MM.1S (cell line): ENCODE measurements at places on chromosomes 16 and 17.
A peak's percentile ranks its signal among the peaks of the same experiment; 100 is the strongest.

- peak; percentile 23 for DNase-seq
Observed at GRCh38 chr17:5583426-5584382, 605 bp downstream of the NLRP1 start.

DNA sequence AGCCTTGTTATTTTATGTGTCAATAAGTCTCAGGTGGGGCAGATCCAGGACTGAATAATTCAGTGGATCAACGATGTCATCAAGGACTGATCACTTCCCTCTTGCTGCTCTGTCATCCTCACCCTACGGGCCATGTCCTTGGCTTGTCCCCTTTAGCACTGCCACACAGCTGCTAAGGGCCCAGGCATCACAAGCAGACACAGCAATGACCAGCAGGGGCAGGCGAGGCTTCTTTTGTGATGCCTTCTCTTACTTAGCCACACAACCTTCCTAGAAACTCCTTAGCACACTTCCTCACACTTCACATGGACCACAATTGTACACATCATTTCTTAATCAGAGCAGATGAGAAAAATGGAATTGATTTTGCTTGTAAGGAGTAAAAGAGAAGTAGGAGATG, 356.3 kb upstream of the SOX9 start:
- DNase-seq = no peak

DNA sequence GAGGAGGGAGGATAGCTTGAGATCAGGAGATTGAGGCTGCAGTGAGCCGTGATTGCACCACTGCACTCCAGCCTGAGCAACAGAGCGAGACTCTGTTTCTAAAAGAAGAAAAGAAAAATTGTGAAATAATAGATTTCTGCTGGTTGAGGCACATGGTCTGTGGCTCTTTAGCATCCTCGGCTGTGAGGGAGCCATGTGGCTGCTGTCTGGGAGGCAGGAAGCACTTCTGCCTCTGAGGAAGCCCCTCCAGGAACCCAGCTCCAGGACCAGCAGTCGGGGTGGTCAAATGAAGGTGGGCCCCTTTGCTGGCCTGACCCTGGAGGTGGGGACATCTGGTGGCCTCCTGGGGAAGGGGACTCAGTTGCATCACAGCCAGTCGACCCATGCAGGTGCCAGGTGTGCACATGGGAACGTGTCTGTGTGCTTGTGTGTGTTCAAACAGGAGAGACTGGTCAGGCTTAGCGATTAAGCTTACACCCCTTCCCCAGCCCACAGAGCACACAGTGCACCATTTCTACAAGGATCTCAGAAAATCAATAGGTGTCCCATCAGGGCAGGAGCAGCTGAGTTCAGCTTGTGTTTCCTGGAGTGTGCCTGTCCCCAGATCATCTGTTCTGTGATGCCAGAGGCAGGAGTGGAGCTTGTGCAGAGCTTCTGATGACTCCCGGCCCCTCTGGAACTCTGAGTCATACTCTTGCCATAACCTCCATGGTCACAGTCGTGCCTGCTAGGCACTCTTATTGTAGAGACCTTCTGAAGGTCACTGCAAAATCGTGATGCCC, 24.3 kb upstream of the MGAT5B start:
- no peak for DNase-seq

DNA sequence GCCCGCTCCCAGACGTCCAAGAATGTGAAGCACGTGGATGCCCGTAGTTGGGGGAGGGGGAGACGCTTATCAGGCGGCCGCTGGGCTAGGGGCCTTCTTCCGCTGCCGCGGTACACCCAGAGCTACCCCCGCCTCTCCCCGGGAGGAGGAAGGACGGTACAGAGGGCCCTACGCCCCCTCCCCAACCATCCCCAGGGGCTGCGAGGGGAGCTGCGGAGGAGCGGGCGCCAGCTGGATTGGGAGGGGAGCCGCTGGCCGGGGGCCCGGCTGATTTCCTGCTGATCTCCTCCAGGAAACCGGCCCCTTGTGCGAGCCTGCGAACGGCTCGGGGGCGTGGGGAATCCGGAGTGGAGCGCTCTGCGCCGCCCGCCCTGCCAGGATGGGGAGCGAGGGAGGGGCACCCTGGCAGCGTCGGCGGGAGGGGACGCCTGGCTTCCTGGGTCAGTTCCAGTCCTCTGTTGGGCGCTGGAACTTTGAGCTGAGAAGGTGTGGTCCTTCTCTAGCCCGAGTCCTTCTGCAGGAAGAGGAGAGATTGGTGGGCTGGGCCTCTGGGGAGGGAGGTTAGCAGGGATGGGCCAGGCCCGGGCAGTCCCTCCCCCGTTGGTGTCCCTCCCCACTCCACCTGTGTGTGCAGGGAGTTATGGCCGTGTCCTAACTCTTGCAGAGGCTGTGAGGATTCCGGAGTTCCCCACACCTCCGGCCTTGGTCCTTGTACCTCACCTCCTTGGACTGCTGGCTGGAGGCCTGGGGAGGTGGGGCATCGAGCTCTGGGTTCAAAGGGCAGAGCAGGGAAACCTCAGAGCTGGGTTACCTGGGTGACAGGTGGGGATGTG, 19.2 kb downstream of the GJD3 start:
- no peak for DNase-seq

DNA sequence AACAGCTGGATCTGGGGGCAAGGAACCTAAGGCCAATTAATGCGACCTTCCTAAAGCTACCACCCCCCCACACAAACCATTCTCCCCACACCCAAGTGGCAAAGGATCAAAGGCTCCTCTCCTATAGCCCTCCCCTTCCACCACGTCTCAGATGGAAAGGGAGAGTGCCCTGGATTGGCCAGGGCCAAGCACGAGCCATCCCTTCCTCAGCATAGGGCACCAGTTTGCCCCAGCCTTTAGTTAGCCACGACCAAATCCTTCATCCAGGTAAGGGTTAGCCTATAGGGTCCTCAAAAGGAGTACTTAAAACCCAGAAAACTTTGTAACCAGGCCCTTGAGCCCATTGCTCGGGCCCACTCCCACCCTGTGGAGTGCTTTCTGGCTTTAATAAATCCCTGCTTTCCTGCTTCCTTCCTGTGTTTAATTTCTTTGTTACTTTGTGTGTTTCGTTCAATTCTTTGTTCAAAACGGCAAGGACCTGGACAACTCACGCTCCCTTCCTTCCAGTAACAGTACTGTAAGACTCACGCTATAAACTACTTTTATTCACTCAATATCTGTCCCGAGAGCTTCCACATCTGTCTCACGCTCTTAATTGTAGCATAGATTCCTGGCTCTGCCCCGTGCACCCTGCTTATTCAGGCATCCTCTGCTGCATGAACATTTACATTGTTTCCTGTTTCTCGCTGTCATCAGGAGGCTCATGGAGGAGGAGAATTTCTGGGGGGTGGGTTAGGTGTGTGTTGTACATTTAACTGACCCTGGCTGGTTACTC, 62.3 kb downstream of the TNFRSF13B start:
- no peak for DNase-seq

DNA sequence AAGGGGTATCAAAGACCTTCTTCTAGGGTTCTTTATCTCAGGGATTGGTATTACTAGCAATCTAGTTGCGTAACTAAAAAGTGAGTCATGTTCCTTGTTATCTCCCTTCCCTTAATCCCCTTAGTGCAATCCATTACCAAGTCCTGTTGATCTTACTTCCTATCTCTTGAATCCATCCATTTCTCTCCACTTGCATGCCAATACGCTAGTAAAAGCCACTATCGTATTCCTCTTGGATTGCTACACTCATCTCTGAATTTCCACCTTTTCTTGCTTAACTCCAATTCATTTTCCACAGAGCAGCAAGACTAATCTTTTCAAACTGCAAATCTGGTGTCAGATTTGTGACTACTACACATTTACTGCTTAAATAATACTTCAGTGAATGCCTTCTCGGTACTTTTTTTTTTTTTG, 1.8 kb upstream of the ADAT1 start:
- DNase-seq = no peak

DNA sequence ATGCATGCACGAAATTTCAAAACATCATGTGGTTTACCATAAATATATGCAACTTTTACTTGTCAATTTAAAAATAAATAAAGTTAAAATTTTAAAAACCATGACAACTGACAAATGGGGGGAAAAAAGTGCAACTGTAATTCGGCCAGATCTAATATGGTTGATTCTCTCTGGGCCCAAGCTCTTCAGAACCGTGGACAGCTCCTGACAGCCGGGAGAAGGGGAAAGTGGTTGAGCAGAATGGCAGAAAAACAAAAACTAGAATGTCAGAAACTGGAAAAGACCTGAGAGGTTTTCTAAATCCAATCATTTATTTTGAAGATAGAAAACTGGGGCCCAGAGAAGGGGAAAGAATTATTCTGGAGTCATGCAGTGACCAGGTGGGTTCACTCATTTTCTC, 126.6 kb downstream of the TMEM132E start:
- peak; percentile 37 for DNase-seq

- DNase-seq = no peak
Observed at GRCh38 chr16:83345846-83346640, 461.7 kb upstream of the HSBP1 start.

- DNase-seq = no peak
Observed at GRCh38 chr16:63617047-63617989, 1504.5 kb downstream of the CDH11 start.

- DNase-seq = no peak
Observed at GRCh38 chr17:4009186-4009785, 45.0 kb upstream of the ATP2A3 start.

GRCh38 chr16:1991948-1992703, 2.4 kb downstream of the SYNGR3 start:
- peak; percentile 94 for DNase-seq

- DNase-seq = peak; percentile 43
Observed at GRCh38 chr17:50925296-50925891, 59.2 kb upstream of the TOB1 start.

DNA sequence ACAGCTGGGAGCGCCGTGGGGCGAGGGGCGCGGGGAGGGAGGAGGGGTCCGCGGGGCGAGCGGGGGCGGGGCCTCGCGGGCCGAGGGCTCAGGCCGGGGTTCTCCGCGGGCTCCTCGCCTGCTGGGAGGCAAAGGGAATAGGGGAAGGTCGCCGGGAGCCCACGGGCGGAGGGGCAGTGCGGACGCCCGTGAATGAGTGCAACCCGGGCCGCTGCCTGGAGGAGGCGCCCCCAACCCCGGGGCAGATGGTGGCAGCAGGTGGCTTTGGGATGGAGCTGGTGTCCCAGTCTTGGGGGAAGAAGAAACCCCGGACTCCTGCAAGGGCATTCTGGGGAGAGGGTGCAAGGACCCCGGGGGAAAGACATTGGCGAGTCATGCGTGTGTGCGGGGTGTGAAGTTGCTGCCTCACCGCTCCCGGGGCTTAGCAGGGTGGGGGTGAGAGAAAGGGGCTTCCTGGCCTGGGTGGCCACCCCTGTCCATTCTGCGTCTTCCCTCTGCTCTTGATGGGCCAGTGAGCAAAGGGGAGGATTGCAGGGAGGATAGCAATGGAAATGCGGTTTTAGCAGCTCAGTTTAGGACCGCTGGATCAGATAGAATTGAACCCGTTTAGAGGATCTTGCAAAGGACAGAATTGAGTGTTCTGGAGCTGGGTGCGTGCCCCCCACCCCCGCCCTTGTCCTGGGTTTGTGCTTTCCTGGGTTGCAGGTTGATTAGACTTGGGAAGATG, 526 bp downstream of the KIAA0513 start:
- no peak for DNase-seq

DNA sequence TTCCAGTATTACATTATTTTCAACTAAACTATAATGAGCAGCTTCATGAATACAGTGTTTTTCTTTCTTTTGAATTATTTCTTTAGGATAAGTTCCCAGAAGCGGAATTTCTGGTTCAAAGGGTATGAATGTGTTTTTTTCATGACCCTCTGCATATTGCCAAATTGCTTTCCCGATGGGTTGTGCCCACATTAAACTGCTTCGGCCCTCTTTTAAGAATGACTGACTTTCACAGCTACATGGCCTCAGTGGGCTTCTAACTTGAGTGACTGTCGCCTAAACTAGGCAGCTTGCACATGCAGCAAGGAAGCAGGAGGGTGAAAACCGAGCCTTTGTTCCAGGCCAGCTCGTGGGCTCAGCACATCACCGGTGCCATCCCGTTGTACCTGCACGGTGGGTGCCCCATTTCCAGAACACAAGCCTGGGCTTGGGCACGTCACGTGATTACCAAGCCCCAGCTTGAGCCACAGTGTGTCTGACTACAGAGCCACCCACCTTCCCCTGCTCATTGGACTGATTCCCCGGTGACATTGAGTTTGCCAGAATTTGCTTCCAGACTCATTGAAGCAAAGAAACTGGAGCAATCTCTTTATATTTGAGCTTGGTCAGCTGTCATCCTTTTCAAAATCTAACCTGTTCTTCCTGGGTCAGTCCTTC, 112.8 kb downstream of the CLEC16A start:
- no peak for DNase-seq

DNA sequence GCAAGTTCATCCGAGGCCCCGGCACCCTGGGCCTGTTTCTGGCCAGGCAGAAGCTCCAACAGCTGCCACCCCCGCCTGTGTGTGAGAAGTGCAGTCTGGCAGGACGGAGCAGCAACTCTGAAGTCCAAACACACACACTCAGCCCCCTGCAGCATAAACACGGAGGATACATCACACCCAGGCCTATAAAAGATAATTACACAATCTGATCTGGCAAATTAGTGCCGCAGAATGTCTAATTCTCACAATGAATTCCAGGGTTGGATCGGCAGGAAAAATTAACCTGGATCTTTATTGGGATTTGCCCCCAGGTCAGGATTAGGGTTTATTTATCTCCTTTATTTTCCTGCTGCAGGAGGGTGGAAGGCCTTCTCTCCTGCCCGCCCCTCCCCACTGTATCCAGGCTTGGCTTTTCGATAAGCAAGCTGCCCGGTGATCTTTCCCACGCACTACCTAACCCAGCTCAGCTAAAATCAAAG, 311.4 kb downstream of the SOX9 start:
- DNase-seq = no peak

DNA sequence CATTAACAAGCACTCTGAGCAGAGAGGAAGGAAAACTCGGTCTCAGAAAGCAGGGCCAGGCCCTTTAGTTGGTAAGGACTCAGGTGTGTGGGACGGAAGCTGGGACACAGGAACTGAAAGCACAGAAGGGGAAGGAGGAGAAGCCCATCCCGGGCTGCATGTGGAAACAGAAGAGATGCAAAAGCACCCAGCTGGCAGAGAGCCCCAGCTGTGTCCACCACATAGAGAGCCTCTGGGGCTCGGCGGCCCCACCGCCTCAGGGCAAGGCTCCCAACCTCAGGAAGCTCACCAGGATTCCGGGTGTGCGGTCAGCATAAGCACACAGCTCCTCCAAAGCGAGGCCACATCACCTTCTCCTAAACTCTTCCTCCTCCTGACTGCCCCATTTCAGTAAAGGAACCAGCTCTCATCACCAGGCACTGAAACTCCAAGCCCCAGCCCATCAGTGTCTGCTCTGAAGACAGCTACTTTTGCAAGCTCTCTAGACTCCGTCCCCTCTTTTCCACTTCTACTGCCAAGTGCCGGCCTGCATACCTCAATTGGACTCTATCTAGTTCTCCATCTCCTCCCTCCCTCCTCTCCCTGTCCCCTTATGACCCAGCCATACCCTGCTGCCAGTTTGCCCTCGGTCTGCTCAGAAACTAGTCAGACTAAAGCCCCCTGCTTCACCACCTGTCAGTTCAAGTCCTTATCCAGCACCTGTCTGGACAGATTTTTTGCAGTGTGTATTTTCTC, 6.0 kb downstream of the ST3GAL2 start:
- no peak for DNase-seq
